ENCODE measurements at places on chromosomes 11 and 22.

DNA sequence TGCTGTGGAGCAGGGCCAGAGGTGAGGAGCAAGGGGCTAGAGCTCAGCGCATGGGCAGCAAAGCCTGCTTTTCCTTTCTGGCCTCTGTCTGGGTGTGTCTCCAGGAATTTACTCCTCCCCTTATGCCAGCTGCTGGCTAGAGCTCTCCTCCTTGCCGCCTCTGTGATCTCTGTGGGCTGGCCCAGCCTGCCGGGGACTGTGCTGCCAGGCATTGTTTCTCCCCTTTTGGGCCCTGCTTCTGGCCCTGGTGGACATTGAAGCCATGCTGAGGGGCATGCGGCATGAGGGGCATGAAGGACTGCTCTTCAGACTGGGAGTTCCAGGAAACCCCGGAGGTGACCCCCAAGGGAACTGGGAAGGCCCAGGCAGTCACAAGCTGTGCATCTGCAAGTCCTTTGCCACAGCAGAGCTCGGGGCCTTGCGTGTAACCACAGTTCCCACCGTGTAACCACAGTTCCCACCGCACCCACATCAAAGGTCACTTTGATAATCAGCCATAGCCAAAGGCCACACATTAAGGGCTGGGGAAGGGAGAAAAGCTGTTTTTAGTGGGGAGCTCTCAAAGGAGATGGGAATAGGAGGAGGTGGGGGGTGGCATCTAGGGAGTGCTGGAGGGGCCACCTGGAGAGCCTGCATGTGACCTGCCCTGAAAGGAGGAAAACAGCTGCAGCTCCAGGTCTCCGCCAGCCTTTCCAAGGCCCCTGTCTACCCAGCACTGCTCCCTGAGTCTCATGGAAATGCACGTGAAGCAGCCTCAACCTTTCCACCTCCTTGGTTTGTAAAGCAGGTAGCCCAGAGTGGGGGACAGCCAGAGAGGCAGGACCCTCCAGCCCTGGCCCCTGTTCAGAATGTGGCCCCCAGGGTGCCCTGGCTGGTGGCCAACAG lies 62.3 kb downstream of the PPFIBP2 start:
- DNase-seq = peak; percentile 41

- DNase-seq = no peak
Measured at GRCh38 chr11:108558222-108558621, 35.3 kb downstream of the EXPH5 start.

GRCh38 chr11:31109446-31109845 lies 260.1 kb downstream of the DCDC1 start:
- no peak for DNase-seq

DNA sequence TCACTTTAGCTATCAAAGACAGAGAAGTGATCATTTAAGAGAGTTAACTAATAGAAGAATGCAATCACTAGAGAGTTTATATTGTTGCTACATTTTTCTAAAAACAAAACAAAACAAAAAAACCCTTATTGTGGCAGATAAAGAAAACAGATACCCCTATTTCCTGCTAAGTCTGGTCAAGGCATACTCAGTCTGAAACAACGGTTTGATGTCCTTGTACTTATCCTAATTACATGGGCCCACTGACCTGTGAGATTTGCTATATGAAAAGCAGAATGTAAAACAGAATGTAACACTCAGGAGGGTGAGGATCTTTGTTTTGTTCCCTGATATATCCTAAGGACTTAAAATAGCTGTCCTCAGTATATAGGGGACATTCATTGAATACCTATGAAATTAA lies 24.6 kb downstream of the MAML2 start:
- DNase-seq = no peak

DNA sequence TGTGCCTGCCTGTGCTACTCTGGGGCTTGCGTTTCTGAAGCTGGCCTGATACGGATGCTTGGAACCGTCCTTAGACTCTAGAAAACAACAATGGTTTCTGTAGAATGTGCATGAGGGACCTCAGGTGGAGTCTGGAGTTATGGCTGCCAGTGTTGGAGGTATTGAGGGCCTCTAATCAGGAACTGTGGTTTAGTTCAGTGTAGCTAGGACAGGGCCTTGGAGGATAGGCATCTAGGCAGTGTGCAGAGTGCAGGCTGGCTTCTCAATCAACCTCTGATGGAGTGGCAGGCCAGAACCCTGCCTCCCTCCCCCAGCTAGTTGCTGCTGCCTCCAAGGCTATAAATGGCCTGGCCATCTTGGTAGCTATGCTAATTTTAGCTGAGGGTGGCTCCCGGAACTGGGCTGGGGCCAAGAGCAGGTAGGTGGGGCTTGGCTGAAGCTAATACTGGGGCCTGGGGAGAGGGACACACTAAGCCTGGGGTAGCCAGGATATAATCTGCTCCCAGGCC lies 4.0 kb downstream of the STIM1 start:
- no peak for DNase-seq

- no peak for DNase-seq
Measured at GRCh38 chr11:78268591-78269410, 80.1 kb downstream of the USP35 start.

DNA sequence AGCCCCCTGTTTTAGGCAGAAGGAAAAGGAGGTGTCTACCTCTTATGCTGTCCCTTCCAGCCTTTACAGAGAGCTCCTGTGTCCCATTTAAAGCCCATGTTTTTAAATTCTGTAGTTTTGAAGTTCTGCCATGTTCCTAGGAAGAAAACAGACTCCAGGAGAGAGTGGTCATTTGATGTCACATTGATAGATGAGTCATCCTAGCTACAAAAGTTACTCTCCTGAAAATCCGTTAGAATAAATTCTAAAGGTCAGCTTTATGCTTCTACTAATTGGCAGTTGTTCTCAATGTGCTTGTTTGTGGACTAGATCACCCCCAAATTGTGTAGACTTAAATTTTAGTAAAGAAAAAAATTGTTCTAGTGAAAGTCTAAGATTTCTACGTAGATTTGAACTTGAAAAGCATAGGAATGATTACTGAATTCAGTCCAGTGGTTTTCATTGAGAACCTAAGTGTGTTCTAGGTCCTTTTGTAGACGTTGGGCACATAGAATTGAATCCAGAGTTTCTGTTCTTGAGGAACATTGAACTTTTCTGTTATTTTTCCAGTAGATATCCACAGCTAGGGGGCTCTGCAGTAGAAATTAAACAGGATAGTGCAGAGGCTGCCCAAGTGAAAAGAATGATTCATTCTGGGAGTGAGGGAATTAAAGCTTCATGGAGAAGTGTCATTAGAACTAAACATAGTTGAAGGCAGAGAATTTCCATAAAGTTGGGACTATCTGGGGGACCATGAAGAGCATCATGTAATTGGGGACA lies 140.6 kb upstream of the RASSF10 start:
- DNase-seq = peak; percentile 25

GRCh38 chr22:42910221-42910942 lies 53.3 kb upstream of the ARFGAP3 start:
- DNase-seq = no peak

DNA sequence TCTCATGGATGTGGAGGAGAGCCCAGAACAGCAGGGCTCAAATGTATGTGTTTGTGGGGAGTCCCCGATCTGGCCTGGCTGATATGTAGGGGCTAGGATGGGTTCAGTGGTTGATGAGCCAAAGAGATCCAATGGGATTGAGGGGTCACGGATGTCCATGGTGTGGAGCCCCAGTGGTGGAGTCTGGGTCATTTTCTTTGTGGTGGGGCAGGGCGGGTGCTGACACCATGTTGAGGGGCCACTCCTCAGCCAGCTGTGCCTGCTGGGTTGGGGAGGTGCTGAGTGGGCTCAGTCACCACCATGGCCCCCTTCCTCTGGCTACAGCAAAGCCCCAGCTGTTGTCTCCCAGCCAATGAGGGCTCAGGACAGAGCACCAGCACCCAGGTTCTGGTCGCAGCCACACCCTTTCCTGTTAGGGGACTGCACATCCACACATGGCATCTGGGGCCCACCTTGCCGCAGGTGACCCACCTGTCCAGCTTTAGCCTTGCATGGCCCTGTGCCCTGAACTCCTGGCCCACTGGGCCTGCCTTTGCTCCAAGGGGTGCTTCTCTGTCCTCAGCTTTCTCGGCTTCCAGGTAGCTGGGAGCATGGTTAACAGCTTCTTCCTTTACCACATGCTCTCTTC lies 3.2 kb upstream of the GNAZ start:
- DNase-seq = no peak

- DNase-seq = peak; percentile 24
Measured at GRCh38 chr11:112368381-112368780, 107.7 kb upstream of the PLET1 start.

DNA sequence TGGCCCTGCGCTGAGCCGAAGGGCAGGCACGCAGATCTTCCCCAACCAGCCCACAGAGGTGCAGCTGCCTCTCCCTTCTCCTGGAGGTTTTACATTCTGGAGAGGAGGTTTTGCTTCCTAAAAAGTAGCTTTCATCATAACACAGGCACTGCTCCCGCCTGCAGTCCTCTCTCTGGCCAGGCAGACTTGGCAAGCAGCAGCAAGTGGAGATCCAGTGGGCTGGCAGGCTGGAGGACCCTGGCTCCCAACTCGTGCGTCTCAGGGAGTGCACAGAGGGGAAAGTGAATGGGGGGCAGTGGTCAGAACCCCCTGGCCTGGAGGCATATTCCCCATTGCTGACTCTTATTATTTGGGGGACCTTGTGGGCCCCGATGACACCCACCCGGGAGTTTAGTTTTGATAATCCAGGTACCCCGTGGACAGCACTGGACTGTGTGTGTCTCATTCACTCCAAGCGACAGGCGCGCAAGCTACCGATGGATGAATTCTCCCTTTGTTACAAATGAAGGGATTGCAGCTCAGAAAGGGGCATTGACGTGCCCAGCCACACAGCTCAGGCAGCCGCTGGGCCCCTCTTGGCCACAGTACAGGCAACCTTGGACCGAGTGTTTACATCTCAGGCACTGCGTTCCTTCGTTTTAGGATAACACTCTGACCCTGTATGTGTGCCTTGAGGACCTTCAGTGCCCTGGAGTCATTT lies 1223.9 kb downstream of the BRD1 start:
- DNase-seq = no peak

DNA sequence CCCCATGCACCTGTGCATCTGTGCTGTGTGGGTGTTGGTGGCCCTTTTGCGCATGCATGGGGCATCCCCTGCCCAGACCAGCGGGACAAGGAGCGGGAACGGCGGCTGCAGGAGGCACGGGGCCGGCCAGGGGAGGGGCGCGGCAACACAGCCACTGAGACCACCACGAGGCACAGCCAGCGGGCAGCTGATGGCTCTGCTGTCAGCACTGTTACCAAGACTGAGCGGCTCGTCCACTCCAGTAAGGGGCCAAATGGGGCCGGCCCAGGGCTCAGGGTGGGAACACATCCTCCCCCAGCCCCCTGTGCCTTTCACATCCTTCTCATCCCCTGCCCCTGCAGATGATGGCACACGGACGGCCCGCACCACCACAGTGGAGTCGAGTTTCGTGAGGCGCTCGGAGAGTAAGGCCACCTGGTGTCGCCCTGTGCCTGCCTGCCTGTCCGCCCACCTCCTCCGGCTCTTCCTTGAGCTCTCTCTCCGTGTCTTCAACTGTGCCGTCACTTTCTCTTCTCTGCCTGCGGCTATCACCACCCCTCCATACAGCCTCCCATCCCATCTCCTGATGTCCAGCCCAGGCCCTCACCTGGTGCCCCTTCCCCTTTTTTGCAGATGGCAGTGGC lies 10.6 kb downstream of the SELENOM start:
- DNase-seq = no peak

GRCh38 chr22:19723983-19724827 lies 866 bp downstream of the GP1BB start:
- peak; percentile 61 for DNase-seq

- no peak for DNase-seq
Measured at GRCh38 chr22:47561115-47561675, 798.7 kb downstream of the TBC1D22A start.

DNA sequence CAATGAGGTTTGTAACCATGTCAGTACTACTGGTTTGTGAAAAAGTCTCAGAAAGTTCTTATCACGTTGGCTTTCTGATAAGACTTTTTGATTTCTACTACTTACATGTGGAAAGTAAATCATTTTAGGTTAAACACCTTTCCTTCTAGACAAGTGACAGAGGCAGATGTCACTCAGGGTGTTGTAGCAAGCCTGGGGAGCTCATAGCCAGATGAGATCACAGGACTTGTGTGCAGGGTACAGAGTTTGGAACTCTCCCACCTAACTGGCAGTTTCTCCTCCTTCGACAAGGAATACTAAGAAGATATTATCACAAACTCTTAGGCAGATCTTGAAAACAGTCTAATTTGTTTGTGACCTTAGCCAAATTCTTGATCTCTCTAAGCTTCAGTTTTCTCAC lies 49.4 kb upstream of the PICALM start:
- no peak for DNase-seq

GRCh38 chr11:46894506-46894905 lies 23.8 kb downstream of the LRP4 start:
- DNase-seq = no peak

- DNase-seq = peak; percentile 58
Measured at GRCh38 chr11:106152013-106152412, 74.6 kb downstream of the AASDHPPT start.

- no peak for DNase-seq
Measured at GRCh38 chr11:102929972-102930371, 25.6 kb downstream of the MMP13 start.

DNA sequence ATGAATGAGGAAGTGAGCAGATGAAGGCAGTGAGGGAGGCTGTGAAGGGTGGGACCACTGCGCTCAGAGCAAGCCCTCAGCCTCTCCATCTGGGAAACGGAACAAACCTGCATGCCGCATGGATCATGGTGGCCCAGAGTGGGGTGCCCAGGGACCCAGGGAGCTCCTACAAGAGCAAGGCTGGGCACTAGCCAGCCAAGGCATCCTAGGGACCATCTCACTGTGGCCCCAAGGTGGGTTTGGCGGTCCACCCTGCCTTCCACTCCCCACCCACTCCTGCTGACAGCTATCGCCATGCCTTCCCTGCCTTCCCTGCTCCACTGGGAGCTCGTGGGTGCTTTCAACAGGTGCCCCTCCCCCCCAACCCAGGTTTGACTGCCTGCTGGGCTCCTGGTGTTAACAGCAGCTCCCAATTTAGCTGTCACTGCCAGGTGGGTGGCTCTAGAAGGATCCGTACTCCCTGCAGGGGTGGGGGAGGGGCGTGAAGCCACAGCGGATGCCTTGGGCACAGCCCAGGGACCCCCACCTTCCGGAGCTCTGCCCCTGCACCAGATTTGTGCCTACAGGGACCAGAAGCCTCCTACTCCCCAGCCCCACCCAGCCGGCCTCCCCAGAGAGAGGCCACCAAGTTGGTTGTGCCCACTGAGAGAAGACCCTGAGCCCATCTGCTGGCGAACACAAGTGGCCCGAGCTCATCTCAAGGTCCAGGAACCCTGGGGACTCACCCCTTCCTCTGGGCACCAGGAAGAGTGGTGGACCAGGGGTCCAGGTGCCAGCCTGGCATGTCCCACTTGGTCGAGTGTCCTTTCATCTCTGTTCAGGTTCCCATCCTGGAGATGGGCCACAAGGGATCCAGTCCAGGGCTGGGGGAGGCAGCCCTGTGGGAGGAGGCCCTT lies 29.7 kb upstream of the PRODH start:
- DNase-seq = no peak

GRCh38 chr22:25137577-25138525 lies 61.8 kb upstream of the CRYBB3 start:
- DNase-seq = peak; percentile 4
